ENCODE measurements at places on chromosomes 16 and 17. TPM values are rescaled to one million over a fixed set of nuclear protein-coding genes. Genes with fewer than 3 reads are reported as not detected.
A peak's percentile ranks its signal among the peaks of the same experiment; 100 is the strongest.

The ABCA6 gene
- total RNA-seq: 0.70 TPM

DNA sequence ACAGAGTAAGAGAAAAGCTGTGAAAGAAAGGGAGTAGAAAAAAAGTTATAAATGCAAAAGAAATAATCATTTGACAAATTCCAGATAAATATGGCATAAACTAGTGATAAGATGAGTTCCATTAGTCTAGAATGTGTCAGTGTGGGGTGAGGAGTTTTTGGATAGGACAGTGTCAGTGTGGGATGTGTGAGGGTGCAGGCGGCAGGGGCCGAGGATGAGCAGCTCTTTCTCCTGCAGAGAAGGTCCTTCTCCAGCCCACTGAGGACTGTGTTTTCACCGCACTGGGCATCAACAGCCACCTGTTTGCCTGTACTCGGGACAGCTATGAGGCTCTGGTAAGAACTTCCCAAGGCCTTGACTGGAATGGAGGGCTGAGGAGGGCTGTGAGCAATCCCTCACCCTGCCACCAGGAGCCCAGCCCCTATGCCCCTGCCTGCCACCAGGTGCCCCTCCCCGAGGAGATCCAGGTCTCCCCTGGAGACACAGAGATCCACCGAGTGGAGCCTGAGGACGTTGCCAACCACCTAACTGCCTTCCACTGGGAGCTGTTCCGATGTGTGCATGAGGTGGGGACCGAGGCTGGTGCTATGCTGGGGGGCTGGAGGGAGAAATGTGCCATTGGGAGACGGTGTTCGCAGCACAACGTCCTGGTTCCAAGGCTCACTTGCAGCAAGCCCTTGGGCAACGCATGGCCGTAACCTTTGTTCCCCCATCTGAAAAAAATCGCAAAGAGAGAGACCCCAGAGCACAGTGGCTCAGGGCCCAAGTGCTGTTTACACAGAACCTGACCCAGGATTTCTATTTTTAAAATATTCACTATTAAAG, 13.1 kb downstream of the RAPGEFL1 start:
- peak; percentile 23 for DNase-seq

The TNK1 gene
- total RNA-seq: 20.8 TPM

- DNase-seq: no peak
Observed at GRCh38 chr16:78460428-78460827, 361.0 kb downstream of the WWOX start.

- no peak for DNase-seq
Observed at GRCh38 chr17:6035801-6036394, 34.3 kb upstream of the WSCD1 start.

The XPO6 gene
- 470 TPM for total RNA-seq

DNA sequence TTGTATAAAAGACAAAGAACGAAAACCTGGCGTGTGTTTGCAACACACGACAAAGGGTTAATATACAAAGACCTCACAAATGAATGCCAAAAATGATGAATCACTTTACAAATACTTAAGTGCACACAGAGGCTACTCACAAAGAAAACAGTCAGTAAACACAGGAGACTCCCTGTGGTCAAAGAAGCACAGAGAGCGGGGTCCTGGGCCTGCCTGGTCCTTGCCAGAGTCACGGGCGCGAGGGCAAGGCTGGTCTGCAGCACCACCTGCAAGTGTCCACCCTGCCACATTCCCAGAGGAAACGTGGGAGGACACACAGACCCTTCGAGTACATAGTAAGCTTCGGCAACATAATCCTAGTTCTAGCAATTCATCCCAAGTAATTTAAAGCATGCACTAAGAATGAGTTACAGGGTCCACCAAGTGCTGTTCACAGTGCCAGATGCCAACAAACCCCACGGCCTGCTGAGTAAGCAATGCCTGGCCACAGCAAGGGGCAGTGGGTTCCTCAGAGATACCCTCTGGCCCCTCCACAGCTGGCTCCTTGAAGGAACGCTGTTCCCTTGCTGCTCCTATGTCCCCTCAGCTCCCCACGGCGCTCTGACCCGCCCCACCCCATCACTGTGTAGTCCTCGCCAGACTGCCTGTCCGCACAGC, 24.6 kb upstream of the FAAP100 start:
- DNase-seq: no peak

DNA sequence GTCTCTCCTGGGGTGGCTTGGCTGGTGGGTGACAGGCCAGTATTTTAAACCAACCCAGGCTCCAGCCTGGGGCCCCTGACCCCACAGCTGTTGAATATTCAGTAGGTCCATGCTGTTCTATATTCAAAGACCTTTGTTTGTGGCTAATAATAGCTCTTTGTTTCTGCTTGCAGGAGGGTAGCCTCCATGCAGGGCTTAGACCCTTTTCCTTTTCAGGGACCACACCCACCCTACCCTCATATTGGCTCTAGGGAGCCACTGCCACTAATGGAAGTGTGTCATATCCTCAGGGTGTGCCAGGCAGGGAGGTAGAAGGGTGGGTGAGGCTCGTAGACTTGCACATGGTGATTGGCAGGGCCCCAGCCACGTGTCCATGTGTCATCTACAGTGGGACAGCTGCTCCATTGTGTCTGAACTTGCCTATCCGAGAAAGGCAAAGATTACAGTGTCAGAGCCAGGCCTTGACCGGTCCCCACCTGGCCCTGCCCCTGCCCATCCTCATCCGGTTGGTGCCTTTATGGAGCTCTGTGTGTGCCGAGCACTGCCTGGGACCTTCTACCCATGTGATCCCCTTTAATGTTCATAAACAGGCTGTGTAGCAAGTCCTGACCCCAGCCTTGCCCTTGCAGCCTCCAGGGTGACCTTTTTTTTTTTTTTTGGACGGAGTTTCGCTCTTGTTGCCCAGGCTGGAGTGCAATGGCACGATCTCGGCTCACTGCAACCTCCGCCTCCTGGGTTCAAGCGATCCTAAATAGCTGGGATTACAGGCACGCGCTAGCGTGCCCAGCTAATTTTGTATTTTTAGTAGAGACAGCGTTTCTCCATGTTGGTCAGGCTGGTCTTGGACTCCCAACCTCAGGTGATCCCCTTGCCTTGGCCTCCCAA, 22.1 kb downstream of the TMC7 start:
- no peak for DNase-seq

GRCh38 chr16:3215601-3216262, 19.2 kb downstream of the ZNF200 start:
- DNase-seq: no peak

DNA sequence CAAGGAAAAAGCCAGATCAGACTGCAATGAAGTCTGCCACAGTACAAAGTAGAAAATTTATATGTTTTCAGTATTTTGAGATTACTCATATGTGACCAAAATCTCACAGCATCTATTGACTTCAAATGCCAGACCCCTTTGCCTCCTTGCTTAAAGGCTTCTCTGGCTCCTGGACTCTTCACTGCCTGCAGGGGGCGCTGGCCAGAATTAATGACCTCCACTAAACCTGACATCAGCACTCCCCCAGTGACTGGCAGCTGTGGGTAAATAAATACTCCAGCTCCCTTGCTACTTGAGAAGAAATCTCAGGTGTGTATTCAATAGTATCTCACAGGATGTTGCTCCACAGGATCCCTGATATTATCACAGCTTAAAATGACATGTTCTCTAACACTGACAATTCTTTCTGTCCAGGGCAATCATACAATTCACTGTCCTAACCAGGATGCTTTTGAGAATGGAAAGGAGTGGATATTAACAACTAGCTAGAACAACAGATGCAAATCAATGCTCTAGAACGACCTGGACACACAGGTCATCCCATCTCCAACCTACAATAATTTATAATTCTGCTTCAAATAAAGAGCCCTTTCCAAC, 4.0 kb downstream of the BECN1 start:
- peak; percentile 48 for DNase-seq

DNA sequence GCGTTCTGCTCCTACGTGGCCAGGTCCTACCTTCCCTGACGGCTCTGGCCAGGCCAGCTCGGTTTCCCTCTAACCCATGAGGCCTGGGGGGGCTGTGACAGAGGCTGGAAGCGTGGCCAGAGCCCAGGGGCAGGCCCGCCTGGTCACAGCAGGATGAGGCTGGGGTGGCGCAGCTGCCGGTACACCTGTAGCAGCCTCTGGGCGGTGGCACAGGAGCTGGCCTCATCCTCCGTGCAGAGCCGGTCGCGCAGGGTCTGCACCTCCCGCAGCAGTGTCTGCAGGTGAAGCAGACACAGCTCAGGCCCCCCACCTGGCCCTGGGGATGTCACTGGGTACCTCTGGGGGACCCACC, 11.5 kb downstream of the FAAP100 start:
- no peak for DNase-seq

DNA sequence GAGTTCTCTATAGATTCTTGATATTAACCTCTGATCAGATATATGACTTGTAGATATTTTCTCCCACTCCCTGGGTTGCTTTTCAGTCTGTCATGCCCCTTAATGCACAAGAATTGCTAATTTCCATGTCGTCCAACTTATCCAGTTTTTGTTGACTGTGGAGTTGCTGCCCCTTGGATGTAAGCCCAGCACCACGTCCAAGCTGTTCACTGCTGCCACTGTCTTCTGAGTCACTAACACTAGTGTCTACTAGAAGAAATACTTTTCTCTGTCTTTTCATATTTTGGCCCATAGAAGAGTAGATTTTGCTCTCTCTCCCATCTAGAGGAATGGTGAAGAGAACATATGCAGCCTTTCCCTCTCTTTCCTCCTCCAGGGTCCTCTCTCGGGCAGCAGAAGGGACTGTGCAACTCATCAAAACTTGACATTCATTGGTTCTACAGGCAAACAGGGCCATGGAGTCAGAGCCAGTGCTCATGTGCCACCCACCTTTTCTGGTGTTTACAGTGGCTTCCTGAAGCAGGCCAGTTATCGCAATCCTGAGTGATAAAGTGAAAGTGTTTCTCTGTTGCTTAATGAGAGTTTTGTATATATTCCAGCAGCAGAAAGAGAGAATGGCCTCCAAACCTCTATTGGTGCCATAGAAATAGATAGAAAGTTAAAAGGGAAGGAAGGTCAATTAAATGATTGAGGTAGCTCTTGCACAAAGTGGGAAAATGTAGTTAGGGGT, 22.6 kb upstream of the PMP22 start:
- DNase-seq: no peak

GRCh38 chr17:48553190-48553547, 8.3 kb upstream of the HOXB2 start:
- no peak for DNase-seq

DNA sequence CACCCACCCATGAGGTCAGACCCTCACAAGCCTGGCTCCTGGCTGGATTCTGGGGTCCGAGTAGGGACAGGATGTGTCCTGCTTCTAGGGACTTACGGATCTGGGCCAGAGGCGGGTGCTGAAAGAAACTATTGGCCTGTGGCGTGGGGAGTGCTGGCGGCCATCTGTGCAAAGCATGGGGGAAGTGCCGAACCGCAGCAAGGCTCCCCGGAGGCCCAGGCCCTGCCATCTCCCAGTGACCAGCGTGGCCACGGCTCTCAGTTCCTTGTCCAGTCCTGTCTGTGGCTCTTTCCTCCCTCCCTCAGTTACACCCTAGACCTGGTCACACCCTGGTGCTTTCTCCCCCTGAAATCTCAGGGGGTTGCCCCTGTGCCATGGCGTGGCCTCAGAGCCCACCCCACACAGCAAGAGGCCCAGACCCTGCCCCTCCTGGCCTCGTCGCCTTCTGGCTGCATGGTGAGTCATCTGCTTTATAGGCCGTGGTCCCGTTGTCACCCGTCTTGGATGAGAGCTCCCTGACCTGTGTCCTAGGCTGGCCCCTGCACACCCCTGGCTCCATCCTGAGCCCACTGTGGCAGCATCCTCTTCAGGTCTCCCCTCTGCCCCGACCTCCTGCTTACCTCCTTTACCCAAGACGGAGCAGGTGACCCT, 54.5 kb downstream of the PRMT7 start:
- no peak for DNase-seq

- DNase-seq: no peak
Observed at GRCh38 chr17:31111183-31111582, 16.4 kb downstream of the NF1 start.

- no peak for DNase-seq
Observed at GRCh38 chr17:68507576-68507975, 4.7 kb upstream of the PRKAR1A start.
